ENCODE measurements at places on chromosomes 2 and 18.

- no peak for DNase-seq
Measured at GRCh38 chr18:7616661-7617060, 49.5 kb downstream of the PTPRM start.

DNA sequence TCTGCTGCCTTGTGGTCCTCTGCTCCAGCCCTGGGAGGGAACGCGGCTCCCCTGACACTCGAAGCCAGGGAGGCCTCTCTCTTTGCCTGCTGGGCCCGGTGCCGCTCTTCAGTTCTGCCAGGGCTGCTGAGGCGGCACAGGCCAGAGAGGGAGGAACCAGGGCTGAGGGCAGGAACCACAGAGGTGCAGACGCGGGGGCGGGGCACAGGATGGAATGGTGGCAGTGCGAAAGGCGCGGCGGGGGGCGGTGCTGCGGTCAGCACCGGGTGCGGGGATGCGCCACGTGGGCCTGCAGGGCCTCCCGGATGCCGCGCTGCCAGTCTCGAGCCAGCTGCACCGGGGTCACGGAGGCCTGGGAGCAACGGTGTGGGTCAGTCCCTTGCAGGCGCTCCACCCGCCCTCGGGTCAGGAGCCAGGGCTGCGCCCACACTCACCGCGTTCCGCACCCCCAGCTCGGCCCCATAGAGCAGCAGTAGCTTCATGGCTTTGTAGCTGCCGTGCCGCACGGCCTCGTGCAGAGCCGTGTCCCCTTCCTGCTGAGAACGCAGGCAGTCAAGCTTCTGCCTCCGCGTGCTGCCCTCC, 4.4 kb downstream of the ANKRD23 start:
- DNase-seq = no peak

DNA sequence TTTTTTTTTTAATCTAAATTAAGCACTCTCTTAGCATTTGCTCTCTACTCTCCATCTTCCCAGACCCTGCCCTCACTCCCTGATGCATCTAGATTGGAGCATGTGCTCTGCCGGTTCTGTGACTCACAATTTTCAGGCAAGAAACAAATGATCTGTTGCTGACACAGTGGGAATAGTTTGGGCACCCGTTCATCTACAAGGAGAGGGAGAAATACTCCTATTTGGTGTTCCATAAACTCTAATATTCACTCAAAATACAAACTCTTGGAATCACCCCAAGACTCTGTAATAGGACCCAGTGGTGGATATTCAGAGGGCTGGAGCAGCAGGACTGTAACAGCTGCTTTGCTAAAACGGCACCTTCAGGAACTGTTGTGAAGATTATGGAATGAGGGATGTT, 37.1 kb upstream of the LINC00305 start:
- no peak for DNase-seq

DNA sequence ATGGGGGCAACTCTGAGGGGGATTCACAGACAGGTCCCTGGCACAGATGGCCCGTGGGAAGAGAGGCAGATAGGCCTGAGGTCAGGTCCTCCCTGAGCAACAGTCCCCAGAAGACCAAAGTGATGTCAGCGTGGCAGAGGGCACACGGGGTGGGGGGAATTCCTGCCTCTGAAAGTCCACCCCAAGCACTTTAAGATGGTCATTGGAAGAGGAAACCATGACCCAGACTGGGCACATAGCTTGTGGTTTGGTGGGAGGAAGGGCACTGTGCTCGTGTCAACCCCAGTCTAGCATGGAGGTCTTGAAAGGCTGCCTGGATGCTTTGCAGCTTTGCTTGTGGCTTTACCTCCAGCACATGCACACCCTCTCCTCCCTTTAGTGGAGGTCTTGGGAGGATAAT, 38.0 kb upstream of the SIX2 start:
- no peak for DNase-seq

GRCh38 chr2:27206346-27206745, 5.5 kb upstream of the ATRAID start:
- no peak for DNase-seq

DNA sequence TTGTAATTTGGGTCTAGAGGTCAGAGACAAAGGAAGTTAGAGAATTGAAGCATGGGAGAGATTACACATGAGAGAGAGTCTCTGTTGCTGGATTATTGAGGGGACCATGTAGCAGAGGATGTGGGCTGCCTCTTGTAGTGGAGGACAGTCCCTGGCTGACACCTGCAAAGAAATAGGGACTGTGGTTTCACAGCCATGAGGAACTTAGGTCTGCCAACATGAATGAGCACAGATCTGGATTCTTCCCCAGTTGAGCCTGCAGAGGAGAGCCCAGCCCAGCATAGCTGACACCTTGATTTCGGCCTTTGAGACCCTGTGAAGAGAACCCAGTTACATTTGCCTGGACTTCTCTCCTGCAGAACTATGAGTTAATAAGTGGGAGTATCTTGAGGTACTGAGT, 179.5 kb upstream of the TWIST2 start:
- DNase-seq = no peak

DNA sequence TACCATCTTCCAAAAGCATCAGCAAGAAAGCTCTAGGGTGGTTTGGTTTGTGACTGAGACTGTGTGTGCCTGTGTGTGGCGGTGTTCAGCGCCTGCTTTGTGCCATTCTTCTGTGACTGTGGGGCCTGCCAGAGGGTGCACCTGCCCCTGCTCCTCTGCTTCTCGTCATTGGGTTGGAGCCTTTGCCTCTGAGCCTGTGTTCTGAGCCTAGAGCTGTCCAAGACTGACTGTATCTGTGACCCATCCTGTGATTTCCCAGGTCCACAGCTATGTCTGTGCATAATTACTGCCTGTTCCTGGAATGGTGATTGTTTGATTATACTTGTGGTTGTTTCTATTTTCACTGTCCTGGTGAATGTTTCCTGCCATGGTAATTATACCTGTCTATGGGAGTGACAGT, 57.1 kb upstream of the KLHL29 start:
- DNase-seq = no peak

- DNase-seq = no peak
Measured at GRCh38 chr2:30499681-30500080, 52.6 kb downstream of the LCLAT1 start.

DNA sequence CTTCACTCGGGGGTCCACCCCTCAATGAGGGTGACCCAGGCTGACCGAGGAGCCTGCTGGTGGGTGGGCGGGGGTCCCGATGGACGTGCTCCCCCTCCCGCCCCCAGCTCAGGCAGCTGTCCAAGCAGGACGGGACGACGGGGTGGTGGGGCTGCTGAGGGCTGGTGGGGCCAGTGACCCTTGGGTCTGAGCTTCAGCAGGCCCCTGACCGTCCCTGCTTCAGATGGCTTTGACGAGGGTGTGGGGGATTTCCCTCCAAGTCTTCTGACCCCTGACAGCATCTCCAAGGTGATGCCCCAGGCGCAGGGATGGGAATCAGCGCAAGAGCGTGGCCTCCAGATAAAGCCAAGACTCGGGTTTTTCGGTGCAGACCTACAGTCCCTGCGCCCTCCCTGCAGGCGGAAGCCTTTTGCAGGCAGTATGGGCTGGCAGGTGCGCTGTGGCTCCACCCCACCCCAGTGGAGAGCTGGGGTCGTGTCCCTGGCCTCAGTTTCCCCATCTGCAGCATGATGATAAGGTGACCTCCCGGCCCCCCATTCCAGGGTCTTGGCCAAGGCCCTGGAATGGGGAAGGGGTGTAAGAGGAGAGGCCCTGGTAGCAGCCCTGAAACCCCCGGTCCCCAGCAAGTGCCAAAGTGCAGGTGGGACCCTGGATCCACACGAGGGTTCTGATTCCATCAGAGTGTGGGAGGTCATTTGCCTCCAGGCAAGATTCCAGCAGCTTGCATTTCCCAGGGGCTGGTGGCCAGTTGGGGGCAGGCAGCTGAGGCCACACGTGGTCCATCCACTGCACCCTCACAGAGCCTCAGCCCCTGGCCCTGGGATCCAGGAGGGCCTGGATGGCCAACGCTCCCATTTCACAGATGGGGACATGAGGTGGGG, 8.7 kb downstream of the CROCC2 start:
- DNase-seq = no peak

DNA sequence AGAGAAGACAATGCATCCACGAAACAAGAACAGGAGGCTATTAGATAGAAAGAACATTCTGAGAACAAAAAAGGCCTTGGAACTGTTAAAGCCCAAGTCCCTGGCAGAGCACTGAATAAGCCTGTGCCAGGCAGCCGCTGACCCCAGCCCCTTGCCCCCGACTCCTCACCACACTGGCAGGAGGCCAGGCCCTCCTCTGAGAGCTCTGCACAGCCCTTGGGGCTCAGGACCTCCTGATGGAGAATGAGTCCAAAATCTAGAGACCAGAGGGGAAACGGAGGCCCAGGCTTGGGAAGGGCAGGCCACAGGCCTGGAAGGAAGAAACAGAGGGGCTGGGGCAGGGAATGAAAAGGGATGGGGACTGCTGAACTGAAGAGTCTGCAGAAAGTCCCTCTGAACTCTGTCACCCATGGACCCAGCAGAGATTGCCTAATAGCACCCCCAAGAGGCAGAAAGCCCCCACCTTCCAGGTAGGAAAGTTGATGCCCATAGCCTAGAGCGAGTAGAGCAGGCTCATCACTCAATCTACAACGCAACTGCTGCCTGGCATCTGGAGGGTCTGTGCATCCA, 18.3 kb upstream of the TNS1 start:
- no peak for DNase-seq

DNA sequence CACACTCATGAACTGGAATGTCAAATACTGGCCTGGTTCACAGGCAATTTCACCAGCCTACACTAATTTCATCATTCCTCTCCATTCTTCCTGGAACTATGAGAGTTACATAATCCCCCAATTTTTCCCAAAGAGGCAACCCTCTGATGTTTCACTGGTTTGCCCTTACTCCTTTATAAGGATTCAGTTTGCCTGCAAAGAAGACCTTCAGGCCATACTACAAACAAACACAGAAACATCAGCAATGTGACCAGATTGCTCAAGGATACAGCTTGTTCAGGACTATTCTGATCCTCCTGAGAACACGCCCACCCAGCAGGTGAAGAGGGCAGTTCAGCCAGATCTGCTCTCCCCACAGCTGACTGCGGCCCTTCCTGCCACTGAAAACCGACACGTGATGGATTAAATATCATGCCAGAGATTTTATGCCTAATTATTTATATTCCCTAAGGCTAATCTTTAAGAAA, 215.5 kb downstream of the ETAA1 start:
- no peak for DNase-seq
